ENCODE measurements at places on chromosomes 2 and 18.

DNA sequence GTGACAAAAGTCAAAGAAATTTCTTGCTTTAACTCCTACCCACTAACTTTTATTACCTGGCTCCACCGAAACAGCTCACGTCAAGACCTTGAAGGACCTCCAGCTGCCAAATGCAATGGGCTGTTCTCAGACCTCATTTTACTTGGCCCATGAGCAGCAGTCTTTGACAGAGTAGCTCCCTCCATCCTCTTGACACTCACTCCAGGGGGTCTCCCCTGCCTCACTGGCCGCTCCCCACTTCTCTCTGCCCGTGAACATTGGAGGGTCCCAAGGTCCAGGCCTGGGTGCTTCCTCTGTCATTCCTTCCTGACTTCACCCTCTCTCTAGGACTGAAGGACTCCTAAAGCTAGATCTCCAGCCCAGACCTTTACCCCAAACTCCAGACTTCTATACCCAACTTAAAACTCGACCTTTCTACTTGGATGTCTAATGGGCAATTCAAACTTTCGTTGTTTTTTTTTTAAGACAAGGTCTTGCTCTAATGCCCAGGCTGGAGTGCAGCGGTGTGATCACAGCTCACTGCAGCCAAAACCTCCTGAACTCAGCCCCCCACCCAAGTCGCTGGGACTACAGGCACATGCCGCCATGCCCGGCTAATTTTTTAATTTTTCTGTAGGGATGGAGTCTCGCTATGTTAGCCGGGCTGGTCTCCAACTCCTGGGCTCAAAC lies 92.9 kb upstream of the ST3GAL5 start:
- DNase-seq, result no peak

- no peak for DNase-seq
These were observed 2.9 kb downstream of the RND3 start for GRCh38 chr2:150484461-150485021.

DNA sequence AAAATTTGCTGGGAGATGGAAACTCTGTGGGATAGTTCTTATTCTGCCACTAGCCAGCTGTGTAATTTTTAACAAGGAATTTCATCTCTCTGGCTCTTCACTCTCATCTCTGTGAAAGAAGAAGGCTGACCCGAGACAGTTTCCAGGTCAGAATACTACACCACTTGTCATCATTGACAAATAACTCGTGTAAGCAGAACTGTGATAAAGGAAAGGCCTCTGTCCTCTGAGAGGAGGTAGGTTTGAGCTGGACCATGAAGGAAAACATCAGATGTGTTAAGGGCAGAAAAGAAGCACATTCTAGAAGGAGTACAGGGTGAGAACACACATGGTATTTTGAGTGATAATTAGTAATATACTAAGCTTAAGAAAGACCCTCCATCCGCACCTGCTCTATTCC lies 211.4 kb upstream of the DDX18 start:
- DNase-seq, result no peak

DNA sequence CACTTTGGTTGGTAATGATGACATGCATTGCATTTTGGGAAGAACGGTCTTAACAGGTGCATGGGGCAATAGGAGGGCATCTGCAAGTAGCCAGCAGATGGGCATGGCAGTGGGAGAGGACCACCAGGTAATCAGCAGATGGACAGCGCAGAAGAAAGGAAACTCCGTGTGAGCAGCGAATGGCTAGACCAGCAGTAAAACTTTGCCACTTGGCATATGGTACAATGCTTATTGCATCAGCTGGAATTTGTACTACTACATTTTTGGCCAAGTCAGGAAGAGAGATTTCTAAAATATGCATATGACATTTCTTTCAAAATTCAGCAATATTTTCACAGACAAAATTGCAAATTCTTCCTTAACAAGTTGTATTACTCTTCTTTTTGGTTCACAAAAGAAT lies 768.5 kb downstream of the LRP1B start:
- DNase-seq, result no peak

Measured in inflammatory macrophage (primary cell).